Right atrium auricular region (tissue), 2 donors: ENCODE measurements at places on chromosomes 5 and 9. TPM values are rescaled to one million over a fixed set of nuclear protein-coding genes. Genes with fewer than 3 reads are reported as not detected.

MYOZ3 gene
- total RNA-seq = 3.5 TPM

NIPBL gene
- 43.1 TPM for total RNA-seq

SOHLH1 gene
- total RNA-seq = not detected

ADAMTSL1 gene
- total RNA-seq = 3.8 TPM

PCDHB3 gene
- 0.83 TPM for total RNA-seq

SPAG8 gene
- total RNA-seq = 1.6 TPM

GPX8 gene
- total RNA-seq = 15.7 TPM

C7 gene
- total RNA-seq = 687 TPM

PCDHGA5 gene
- 4.0 TPM for total RNA-seq

GRCh38 chr9:7067169-7067568, 309.4 kb downstream of the KDM4C start:
- no peak for DNase-seq

- no peak for DNase-seq
Measured at GRCh38 chr9:13524245-13524644, 244.8 kb upstream of the MPDZ start.

DNA sequence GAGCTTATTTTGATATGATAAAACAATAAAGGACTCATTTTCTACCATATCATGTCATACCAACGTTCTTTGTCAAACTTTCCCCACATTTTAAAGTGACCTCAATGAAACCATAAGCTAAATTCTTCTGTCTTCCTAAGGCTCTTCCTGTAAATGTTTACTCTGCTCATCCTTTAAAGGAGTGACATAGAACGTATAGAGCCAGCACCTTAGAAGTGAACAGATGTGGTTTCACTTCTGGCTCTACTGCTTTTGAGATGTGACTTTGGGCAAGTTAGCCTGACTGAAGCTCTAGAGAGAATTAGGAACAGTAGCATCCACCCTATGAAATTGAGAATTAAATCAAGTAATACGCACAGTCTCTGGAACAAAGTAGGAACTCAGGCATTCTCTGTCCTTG, 24.1 kb downstream of the SAR1B start:
- DNase-seq = no peak

GRCh38 chr9:3931058-3931457, 368.8 kb downstream of the GLIS3 start:
- DNase-seq = no peak

DNA sequence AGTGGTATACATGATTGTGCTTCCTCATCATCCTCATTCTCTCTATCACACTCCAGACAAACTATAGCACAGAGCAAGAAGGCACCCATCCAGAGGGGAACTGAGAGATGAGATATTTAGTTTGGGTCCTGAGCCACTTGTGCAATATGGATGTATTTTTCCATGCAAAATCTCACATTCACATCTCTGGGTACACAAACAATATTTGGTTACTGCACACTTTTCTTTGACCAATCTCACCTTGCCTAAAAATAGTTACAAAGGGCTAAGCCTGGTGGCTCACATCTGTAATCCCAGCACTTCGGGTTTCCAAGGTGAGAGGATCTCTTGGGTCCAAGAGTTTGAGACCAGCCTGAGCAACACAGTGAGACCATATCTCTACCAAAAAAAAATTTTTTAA, 120.3 kb downstream of the SIL1 start:
- no peak for DNase-seq

- no peak for DNase-seq
Measured at GRCh38 chr9:136429075-136429628, 10.5 kb downstream of the INPP5E start.

DNA sequence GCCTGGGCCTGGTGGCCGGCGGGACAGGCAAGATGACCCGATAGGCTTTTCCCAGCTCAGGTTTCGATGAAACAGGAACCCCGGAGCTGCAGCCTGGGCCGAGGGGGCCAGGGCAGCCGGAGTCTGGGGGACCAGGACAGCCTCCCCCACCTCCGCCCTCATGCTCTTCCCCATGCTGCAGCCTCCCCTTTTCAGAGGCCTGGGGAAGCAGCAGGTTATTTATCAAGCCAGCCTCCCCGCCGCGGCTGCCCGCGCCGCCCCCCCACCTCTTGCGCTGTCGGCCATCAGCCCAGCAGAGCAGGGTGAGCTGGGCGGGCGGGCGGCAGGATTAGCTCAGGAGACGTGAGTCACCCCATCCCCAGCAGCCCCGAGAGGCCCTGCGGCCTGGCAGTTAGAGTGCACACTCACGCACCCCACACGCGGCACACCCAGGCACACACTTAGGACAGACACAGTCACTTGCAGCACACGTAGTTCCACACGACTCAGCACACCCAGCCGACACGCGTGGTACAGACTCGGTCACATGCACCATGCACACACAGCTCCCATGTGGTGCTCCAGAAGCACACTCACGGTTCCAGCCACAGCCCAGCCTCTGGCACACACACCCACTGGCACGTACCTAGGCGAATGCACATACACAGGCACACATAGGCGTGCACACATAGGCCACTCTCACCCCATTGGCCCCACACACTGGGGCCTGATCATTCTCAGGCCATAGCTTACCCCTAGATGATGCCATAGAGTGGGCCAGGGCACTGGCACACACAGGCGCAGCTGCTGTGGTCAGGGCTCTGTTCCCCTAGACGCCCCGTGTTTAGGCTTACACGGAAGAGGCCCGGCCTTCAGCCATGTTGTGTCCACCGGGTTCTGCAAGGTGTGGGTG, 13.0 kb downstream of the CXXC5 start:
- peak; percentile 97 for DNase-seq

- no peak for DNase-seq
Measured at GRCh38 chr9:526904-527591, 312.4 kb downstream of the DOCK8 start.

- no peak for DNase-seq
Measured at GRCh38 chr5:124102486-124102885, 590.5 kb downstream of the CSNK1G3 start.

- DNase-seq = no peak
Measured at GRCh38 chr5:67495072-67495471, 298.5 kb upstream of the CD180 start.

DNA sequence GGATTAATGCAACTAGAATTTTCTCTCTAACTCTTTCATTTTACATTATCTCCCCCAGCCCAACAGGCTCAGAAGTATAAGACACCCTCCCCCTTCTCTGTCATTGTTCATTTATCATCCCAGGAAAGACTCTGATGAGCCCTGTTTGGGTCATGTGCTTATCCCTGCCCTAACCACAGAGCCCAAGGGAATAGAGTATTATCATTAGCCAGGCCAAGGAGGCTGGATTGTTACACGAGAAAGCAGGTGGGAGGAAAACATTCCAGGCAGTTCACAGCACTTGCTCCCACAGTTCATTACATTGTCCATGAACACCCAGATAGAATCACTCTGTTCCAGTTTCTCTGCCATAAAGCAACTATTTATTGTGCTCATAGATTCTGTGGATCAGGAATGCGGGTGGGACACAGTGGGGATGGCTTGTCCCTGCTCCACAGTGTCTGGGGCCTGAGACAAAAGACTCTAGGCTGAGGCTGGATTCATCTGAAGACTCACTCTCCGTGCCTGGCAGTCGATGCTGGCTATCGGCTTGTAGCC, 59.5 kb upstream of the TMEM215 start:
- DNase-seq = no peak

GRCh38 chr5:129664336-129664937, 83.5 kb upstream of the MINAR2 start:
- peak; percentile 66 for DNase-seq

DNA sequence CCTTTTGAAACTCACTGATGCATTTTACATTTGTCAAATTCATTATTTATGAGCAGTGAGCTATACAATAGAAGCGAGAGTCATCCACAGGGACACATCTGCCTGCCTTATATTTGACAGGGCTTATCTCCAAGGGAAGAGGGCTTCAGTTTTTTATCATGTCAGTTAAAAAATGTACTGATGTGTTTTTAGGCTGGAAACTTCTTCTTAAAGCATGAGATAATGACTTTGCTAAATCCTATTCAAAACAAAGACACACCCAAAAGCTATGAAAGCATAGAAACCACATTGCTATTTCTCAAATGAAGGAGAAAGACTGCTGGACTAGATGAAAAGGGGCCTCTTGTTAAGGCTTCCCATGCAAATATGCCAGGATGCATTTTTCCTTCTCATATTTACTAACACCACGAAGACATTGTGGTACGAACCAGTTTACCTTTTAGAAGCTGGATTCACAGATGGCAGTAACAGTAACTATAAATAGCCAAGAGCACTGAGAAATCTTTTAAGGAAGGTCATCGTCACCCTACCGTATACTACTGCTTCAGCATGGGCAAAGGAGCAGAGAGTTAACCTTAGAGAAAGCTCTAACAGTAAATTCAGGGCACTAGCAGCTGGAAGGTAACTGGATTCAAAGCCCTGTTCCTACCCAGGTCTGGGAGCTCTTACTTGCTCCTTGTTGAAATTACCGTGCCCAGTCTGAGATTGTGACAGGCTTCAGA, 86.3 kb upstream of the IFNK start:
- no peak for DNase-seq

DNA sequence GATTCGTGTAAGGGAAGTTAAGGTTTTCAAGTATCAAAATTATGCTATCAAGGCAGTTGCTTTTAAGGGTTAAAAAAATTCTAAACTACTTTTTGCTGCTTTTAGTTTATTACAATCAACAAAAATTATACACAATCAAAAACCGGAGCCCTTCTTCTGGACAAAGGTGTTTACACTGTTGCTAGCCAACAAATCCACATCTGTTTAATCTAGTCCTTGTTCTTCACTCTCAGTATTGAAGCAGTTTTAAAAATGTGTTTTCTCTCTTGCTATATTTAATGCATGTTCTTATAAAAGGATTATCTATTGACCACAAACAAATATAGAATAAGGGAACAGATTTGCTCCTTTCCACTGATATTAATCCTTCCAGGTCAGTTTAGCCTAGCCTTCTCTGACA, 2.5 kb downstream of the FEM1C start:
- no peak for DNase-seq

GRCh38 chr9:108258640-108259039, 597.1 kb downstream of the ACTL7B start:
- no peak for DNase-seq

DNA sequence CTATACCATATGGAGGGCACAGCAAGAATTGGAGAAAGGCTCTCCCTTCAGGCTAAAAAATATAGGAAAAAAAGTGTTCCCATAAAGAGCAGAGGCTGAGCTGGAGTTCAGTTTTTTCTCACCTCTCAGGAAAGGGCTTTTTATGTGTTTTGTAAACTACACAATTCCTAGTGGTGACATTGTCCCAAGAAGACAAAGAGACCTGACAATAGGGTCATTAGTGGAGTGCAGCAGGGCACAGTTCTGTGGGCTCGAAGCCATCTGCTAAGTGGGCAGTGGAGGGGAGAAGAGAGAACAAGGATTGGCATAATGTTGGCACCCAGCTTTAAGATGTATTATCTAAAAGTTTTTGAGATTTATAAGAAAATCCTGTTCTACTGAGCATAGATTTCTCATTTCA, 162.5 kb downstream of the HCN1 start:
- no peak for DNase-seq

DNA sequence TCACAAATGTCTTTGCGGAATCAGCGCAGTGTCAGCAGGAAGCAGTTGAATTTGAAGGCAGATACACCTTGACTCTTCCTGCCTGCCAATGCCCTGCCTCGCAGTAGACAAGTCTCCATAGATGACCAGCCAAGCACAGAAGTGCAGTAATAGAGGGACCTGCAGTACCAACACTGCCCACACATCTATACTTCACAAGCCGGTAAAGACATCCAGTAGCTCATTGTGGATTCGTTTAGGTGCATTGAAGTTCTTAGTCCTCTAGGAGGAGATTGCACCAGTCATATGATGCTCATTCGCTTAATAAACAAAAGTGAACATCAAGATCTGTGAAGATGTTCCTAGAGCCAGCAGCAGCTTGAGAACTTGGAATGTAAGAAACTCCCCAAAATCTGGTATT, 7.1 kb upstream of the IFNA2 start:
- DNase-seq = no peak

- no peak for DNase-seq
Measured at GRCh38 chr5:130018641-130019040, 114.4 kb downstream of the CHSY3 start.

GRCh38 chr9:105076729-105077128, 148.8 kb upstream of the ABCA1 start:
- DNase-seq = no peak

DNA sequence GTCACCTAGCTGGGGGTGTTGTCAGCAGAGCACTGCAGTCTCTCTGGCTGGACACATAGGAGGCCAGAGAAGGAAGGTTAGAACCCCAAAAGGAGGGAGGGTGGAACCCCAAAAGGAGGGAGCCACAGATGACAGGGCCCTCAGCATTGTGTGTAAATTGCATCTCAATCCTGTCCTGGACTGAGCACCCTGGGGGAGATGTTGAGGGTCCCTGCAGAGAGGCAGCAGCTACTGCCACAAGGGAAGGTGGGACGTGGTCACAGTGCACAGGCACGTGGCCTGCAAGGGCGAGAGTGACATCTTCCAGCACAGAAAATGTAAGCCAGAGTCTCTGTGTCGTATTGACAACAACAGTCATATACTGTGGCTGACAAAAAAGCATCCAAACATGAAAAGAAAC, 36.5 kb upstream of the CEP72 start:
- no peak for DNase-seq

GRCh38 chr5:10620346-10620745, 56.5 kb downstream of the ANKRD33B start:
- DNase-seq = no peak

GRCh38 chr5:149860801-149861322, 83.7 kb downstream of the PDE6A start:
- no peak for DNase-seq

DNA sequence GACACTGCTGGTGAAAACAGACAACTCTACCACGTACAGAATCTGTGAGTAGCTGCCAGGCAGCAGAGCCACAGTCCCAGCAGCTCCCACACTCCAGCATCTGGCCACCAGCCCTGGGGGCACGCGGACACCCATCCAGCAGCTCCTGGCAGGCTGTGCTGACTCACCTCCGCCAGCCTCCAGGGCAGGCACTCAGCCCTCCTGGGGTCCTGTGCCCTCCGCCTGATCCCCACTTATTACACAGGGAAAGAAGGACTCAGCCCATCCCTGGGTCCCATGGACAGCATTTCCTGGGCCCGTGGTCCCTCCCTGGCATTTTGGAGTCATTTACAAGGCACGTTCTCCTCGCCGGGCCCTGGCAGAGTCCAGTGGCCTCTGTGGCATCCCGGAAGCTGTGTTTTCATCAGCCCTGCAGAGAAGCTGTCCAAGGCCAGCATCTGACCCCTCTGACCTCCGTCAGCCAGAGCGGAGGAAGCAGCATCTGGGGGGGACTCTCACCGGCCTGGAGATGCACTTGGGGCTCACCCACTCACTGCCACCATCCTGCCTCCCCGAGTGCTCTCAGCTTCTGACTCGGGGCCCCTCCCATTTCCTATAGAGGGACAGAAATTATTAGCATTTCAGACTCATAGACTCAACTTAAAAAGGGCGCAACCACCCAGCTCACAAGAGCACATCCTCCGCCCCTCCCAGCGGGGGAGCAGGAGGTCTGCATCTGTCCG, 21.6 kb downstream of the PAEP start:
- DNase-seq = peak; percentile 46

GRCh38 chr5:40093550-40093949, 586.2 kb upstream of the PTGER4 start:
- DNase-seq = no peak

GRCh38 chr5:114062932-114063867, 298.7 kb upstream of the KCNN2 start:
- no peak for DNase-seq
